ENCODE measurements at places on chromosomes 16 and 17.
A peak's percentile ranks its signal among the peaks of the same experiment; 100 is the strongest.

DNA sequence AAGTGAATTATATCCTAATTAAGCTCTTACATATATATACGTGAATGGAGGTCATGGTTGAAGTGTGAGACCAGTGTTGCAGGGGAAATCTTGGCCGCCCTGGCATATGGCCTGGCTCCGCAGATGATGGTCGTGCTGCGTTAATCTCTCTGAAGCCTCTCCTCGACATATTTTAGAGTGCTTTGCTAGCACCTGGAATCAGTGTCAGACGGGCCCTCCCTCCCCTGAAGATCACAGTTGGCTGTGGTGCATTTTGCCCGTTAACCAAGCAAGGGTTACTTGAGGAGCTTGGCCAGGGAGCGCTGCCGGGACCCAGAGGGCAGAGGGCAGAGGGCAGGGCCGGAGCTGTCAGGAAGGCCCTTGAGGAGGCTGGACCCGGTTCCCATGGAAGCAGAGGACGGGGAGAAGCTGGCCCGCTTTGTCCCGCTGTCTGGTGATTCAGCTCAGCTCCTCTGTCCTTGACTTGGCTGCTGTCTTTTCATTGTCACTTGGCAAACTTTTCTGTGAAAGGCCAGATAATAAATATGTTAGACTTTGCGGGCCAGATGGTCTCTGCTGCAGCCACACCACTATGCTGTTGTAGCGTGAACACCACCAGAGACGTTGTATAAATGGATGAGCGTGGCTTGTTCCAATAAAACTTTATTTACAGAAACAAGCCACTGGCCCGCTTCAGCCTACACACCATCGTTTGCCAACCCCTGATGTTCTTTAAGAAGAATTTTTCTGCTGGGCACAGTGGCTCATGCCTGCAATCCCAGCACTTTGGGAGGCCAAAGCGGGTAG is 32.3 kb downstream of the CIBAR2 start:
- DNase-seq = no peak

GRCh38 chr17:7111784-7112509 is 2.7 kb downstream of the ASGR2 start:
- DNase-seq = no peak

DNA sequence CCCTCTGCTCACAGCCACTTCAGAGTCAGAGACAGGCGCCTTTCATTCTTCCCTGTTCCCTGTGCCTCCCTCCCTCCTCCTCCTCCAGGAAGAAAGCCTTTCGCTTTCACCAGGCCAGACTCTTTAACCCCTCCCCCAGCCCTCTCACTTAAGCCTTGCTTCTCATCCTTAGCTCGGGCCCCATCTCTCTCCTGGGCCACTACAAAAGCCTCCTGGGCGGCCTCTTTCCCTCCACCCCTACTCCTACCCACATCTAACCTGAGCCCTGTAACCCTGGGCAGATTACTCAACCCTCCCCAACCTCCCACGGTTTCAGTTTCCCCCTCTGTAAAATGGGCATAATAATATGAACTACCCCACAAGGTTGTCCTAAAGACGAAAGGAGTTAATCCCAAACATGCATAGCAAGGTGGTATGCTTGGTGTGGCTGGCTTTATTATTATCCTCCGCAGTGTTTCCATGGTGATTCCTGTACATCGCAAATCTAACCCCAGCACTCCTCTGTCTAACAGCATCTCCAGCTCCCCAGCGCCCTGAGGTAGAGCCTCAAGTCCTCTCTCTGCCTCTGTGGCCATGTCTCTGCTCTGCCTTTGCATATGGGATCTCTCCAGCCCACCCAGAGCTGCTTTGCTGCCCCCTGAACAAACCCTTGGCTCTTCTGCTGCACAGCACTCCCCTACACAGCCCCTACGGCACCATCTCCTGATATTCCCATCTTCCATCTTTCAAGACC is 17.7 kb downstream of the PIMREG start:
- no peak for DNase-seq

GRCh38 chr17:82076785-82077591 is 11.4 kb upstream of the DUS1L start:
- DNase-seq = no peak

- no peak for DNase-seq
Observed at GRCh38 chr17:7858522-7858810, 663 bp downstream of the CYB5D1 start.

DNA sequence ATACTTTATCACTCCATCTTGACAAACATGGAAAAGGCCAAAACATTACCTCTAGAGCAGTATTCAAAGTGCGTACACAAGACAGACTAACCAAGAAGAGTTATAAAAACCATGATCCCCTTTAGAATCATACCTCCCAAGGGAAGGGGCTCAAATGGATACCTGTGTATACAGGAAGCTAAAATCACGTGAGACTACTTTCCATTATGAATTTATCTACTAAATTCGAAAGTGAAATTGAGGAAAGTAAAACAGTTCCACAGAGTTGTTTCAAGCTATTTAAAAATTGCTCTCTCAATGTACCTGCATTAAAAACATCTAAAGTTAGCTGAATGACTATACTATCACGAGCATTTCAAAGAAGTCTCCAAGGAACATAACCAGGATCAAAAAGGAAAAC is 32.7 kb downstream of the AP1G1 start:
- no peak for DNase-seq

- no peak for DNase-seq
Observed at GRCh38 chr16:69270831-69271230, 40.3 kb upstream of the VPS4A start.

DNA sequence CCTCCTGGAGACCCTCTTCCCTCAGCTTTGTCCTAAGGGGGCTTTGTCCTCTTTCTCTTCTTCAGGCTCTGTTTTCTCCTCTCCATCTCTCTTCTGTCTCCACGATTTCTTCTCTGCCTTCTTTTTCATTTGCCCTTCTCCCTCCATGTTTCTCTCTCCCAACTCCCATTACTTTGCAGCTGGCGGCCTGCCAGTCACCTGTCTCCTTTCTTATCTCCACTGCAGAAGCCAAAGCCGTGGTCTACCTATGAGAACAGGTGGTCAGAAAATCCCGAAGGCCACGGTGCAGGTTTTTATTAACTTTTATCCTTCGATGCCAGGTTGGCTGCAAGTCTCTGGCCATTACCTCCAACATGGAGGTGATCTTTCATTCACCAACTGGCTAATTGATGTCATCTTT is 45.1 kb downstream of the FZD2 start:
- DNase-seq = no peak

- DNase-seq = peak; percentile 72
Observed at GRCh38 chr16:21708533-21709115, 44.9 kb downstream of the OTOA start.

- no peak for DNase-seq
Observed at GRCh38 chr17:12584727-12585126, 81.0 kb upstream of the MYOCD start.

GRCh38 chr16:56776562-56776961 is 46.6 kb downstream of the NUP93 start:
- peak; percentile 3 for DNase-seq

- no peak for DNase-seq
Observed at GRCh38 chr17:53792997-53793396, 29.7 kb upstream of the KIF2B start.

DNA sequence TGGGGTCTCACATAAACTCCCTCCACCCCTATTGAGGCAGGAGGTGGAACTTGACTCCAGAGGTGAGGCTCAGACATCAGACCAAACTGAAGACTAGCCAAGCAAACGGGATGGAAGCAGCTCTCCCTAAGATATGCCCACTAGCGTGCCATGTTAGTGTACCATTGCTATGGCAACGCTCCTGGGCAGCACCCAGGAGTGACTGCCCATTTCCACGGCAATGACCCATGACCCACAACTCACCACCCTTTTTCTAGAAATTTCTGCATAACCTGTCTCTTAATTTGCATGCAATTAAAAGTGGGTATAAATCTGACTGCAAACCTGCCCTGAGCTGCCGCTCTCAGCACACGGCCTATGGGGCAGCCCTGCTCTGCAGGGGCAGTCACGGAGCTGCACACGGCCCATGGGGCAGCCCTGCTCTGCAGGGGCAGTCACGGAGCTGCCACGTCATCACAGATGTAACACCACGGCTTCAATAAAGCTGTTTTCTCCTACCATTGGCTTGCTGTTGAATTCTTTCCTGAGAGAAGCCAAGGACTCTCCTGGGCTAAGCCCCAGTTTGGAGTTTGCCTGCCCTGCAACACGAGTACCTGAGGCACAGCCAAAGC is 164.3 kb downstream of the RBFOX3 start:
- DNase-seq = no peak

- no peak for DNase-seq
Observed at GRCh38 chr17:3485481-3486068, 9.8 kb downstream of the ASPA start.

GRCh38 chr17:62089334-62089733 is 24.3 kb upstream of the MED13 start:
- DNase-seq = no peak

- no peak for DNase-seq
Observed at GRCh38 chr17:78342449-78343186, 17.3 kb downstream of the SOCS3 start.

DNA sequence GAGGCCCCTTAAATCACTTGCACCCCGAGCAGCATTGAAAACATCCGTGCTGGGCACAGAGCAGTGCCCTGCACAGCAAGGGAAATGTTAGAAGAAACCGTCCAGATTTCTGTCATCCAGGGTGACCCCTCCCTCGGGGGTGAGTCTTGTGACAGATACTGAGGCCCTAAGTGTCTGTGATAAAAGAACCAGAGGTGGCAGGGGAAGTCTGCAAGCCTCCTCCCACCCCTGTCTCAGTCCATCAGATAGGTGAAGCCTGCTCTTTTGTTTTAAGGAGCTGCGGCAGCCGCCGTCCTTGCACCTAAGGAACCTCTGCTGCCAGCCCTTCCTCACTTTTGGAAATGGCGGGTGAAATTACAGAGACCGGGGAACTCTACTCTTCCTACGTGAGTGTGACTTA is 845 bp upstream of the NAT9 start:
- no peak for DNase-seq

DNA sequence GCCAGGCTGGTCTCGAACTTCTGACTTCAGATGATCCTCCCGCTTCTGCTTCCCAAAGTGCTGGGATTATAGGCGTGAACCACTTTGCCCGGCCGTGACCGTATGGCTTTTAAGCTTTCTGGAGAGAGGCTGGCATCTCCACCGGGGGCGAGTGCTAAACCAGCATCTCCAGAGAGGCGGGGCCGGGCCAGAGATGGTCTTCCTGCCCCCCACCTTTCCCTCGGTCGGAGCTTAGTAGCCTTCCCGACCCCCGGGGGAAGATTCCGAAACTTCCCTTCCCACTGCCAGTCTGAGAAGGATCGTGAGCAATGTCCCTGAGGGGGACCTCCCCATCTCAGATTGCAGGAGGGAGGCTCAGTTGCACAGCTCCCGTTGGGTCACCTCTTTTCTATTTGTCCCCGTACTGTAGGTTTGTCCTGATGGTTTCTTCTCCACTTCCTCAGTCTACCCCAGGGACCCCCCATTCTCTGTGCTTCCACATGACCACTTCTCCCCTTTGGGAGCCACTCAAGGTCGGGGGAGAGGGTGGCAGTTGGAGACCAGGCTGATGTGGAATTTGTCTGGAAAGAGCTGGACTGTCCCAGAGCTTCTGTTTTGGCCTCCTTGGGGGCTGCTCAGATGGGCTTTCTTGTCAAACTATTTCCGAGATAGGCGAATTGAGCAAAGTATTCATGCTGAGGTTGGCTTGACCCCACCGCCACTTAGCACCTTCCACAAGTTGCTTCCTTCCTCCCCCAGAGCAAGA is 18.2 kb downstream of the IGF2BP1 start:
- no peak for DNase-seq

DNA sequence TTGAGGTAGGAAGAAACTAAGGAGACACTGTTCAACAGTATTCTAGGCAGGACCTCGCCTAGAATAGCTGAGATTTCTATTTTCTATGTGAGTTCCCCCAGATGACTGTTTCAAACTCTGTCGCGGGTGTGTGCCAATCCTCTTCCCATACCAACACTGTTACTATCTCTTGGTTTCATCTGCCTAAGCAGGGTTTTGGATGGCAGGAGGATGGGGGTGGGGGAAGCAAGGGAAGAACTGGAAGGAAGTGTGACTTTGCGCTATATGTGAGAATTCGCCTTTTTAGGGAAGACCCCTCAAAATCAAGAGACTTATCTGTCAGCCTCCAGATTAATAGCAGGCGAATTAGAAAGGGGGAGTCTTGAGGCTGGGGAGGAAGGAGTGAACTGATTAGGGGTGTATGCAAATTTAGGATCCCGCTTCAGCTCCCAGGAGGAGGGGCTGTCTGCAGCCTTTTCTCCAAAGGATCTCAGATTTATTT is 521 bp upstream of the G6PC3 start:
- no peak for DNase-seq

DNA sequence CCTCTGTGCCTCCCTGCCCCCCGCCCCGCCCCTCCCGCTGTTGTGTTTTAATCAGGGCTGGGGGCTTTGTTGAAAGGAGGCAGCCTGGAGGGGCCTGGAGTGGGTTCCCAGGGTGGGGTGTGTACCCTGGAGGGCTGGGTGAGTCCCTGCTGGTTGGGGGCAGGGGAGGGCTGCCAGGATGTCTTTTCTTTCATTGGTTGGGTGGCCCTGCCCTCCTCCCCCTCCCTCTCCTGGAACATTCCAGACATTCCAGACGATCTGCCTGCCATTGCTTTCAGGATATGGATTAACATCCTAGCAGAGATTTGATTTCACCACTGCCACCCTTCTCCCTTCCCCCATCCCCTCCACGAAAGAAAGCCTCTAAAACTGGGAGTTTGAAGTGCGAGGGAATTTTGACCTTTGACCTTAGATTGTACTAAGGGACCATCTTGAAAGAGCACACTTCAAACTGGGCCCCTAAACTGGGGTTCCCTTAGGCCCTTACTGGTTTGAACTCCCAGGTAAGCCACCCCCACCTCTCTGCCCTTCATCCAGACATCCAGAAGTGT is 25.3 kb downstream of the IGF2BP1 start:
- no peak for DNase-seq

GRCh38 chr16:67302076-67302475 is 22.7 kb downstream of the PLEKHG4 start:
- no peak for DNase-seq

DNA sequence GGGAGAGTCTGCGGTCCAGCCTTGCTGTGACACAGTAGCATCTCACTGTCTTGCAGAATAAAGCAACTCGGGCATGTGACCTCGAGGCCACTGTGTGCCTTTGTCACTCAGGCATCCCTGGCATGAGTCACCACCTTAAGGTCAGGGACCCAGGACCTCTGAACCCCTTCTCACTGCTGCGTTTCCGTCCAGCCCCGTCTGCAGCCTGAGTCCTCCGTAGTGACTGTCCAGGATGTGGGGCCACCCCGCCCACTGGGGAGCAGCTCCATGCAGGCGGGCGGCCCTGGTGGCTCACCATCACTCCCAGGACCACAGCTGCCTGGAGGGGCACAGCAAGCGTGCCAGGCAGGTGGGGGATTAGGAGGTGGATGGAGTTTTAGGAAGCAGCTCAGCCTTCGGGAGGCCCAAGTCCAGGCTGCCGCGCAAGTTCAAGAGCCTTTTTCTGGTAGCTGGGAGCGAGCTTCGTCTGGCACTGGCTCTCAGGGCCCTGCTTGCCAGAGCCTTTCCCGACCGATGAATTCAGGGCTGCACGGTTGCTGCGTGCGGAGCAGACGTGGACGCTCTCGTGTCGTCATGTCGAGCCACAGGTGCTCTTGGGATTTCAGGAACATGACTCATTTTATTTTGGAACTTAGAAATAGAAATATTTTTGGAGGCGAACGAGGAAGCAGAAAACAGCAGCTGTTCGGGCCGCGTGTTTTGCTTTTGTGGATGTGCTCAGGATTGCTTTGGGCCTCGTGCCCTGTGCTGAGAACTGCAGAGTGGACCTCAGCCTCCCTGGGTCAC is 16.8 kb downstream of the KCTD5 start:
- no peak for DNase-seq
